ENCODE measurements at places on chromosomes 1 and 21.

DNA sequence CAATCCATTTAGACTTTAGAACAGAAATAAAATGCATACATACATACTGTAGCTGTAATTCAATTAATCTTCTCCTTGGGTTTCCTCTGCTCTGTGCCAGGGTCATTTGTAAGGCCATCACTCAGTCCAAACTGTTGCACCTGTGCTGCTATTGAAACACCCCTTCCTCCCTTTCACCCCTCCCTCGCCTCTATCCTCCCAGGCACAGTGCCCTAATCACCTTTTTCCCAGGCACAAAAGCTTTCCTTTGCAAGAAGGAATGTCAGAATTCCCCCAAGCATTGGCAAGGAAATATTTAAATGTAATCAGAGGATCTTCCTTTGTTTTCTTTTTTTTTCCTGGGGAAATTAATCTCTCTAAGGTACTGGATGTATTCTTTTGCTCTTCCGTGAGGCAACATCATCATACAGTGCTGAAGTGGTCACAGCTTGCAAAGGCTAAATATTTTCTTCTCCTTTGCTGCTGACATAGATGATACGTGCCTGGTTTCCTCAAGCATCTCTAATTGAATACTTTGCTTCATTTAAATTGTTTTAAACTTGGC is 339.3 kb upstream of the NR5A2 start:
- no peak for DNase-seq

GRCh38 chr1:231827337-231828105 is 200.9 kb downstream of the DISC1 start:
- DNase-seq = no peak

- DNase-seq = no peak
These were observed 166.6 kb downstream of the ZC3H11B start for GRCh38 chr1:219446288-219446687.

- DNase-seq = no peak
These were observed 92.1 kb downstream of the WDR3 start for GRCh38 chr1:118021668-118022067.

DNA sequence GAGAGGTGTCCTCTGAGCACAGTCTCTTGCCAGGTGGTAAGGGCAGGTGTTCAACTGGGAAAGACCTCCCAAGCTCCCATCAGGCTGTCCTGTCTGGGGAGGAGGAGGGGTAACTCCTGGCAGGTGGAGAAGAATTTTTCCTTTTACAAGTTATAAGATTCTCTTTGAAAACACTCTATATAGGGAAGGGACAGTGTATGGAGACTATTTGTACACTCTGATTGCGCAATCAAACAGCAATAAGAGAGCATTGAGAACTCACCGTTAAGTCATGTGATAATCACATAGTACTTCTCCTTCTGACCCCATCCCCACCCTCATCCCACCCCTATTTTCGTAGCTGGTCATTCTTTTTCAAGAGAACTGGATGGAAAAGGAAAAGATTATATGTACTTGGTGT is 179.3 kb upstream of the ZNF644 start:
- no peak for DNase-seq

- peak; percentile 53 for DNase-seq
These were observed 243.0 kb downstream of the SLC45A1 start for GRCh38 chr1:8560611-8561544.

DNA sequence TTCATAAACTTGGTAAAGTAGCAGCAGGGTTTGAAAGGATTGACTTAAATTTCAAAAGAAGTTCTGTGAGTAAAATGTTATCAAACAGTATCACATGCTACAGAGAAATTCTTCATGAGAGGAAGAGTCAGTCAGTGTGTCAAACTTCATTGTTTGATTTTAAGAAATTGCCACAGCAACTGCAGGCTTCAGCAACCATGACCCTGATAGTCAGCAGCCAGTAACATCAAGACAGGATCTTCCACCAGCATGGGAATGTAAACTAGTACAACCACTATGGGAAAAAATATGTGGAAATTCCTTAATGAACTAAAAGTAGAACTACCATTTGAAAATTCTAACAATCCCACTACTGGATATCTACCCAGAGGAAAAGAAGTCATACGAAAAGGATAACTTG is 11.5 kb downstream of the MAEL start:
- no peak for DNase-seq

DNA sequence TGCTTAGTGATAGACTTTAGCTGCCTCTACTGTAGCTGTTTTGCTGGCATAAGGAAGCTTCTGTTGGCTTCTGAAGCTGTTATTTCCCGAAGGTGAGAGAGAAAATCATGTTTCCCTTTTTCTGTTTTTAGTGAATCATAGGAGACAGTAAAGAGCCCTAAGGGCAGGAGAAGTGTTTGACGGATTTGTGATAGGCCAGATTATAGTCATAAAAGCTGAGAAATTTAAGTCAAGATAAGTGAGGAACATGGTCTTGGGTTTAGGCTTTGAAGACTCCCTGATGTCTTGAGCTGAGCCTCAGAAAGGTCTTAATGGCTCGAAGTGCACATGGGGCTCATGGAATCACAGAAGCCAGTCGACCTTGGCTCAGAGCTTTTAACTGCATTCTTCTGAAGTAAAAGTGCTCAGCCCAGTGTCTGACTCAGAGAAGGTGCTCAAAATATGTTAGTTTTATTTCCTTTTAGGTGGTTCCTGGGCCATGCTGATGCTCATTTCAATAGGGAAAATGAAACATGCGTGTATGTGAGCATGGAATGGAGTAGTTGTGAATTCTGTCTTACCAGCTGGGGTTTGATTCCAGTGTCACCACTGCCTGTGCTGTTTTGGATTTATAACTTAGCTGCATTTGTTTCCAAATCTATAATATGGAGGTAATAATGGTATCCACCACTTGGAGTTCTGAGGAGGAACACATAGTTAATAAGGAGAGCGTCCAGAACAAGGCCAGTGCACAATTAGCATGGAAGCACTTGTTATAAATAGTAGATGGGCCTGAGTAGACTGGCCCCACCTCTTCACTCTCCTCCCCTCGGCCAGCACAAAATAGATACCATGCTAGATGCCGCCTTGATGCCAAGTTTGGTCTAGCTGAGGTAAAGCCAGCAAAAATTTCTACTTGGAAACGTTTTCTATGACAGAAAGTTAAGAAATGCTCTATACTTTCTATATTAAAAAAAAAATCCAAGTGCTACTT is 99.2 kb downstream of the C1orf21 start:
- DNase-seq = no peak

DNA sequence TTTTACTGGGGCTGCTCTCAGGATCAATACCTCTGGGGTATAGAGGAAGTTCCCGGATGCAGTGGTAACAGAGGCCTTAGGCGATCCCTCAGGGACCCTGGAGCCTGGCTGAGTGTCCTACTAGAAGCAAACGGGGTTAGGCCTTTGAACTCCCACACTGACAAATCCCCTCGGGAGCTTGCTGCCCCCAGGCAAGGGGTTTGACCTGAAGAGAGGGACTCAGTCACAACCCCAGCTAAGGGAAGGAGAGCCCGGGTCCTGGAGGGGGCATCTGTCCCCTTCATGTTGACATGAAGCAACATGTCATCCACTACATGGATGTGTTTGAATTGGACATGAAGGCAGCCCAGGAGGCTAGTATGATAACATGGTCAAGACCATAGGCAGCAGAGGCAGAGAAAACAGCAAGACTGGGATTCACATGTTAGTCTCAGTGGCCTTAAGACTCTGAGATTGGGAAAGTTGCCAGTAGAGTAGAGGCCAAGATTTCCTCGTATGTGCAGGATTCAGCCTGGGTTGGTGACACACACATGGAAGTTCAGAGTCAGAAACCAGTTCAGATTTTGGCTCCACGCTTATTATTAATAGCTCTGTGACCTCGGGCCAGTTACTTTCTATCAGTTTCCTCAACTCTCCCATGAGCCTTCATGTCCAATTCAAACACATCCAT is 101.5 kb downstream of the KCNN3 start:
- no peak for DNase-seq

- no peak for DNase-seq
These were observed at the start of gene DIRAS3 for GRCh38 chr1:68049941-68050878. Gene DIRAS3 (minus strand): TSS chr1:68050627. CDS start chr1:68047297, 3,330 bp downstream.

DNA sequence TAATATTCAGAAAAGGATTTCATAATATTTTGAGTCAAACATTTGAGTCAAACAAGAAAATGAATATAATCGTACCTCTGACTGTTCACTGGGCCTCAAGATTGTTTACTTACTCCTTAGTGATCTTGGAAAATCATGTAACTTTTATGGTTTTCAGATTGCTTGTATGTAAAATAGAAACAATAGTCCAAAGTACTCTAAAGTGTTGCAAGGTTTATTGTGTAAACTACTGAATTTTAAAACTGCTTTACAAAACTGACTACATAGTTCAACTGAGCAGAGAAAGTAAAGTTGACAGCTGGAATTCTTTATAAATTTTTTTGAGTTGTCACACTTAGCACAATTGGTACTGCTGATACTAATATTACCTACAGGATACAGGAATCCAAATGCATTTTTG is 931.0 kb downstream of the NCAM2 start:
- no peak for DNase-seq

DNA sequence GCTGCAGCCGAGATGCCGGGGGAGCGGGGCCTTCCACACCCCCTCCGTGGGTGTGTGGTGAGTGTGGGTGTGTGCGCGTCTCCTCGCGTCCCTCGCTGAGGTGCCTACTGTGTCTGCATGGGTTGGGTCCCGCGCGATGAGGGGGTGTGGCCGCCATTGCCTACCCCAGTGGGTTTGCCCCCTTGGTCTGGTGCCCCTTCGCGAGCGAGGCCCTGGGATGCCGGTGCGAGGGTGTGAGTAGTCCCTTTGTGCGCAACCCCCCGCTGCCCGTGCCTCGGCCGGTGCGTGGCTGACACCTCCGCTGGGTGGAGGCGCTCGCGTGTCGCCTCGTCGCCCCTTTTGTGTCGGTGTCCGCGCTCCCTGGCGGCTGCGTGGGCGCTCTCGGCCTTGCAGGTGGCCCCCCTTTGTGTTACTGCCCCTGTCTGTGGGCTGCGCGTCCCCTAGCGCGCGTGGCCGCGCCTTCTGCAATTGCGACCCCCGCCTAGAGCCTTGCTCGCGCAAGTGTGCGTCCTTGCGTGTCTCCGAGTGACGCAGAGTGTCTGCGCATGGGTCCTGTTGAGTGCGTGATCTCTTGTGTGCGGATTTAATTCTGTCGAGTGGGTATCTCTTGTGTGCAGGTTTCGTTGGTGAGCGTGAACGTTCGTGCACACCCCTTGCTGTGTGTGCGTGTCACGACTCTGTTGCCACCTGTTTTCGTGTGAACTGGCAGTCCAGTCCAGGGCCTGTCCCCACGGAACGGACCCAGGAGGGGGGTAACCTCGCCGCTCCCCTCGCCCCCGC is 553 bp downstream of the TTC3 start:
- peak; percentile 53 for DNase-seq

- DNase-seq = no peak
These were observed 25.3 kb downstream of the F13B start for GRCh38 chr1:197041486-197042353.

DNA sequence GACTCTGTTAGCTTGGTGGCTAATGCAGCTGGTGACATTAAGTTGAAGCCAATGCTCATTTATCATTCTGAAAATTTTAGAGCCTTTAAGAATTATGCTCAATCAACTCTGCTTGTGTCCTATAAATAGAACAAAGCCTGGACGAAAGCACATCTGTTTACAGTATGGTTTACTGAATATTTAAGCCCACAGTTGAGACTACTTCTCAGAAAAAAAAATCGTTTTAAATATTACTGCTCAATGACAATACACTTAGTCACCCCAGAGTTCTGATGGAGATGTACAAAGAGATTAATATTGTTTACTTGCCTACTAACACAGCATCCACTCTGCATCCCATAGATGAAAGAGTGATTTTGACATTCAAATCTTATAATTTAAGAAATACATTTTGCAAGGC is 79.6 kb downstream of the NEGR1 start:
- no peak for DNase-seq

DNA sequence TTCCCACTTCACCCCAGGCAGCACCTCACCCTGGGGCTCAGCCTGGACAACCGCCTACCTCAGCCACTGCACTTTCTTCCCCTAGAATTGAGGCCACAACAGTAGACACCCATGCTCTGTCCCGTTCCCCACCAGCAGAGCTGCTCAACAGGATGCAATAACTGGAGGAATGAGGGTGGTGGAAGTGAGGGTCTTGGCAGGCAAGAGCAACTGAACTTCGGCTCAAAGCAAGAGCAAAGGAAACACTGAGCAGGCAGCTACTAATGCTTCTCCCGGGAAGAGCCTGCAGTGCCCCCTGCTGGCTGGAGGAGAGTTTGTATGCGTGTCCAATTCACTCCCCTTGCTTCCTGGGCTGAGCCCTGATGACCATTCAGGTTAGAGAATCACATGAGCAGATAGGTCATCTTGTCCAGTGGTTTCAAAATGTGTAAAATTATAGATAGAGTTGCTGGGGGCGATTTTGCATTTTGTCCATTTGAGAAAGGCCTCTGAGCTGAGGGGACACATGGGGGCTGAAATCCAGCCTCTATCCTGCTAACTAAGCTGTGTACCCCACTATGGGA is 13.9 kb downstream of the NT5C1A start:
- DNase-seq = peak; percentile 83

DNA sequence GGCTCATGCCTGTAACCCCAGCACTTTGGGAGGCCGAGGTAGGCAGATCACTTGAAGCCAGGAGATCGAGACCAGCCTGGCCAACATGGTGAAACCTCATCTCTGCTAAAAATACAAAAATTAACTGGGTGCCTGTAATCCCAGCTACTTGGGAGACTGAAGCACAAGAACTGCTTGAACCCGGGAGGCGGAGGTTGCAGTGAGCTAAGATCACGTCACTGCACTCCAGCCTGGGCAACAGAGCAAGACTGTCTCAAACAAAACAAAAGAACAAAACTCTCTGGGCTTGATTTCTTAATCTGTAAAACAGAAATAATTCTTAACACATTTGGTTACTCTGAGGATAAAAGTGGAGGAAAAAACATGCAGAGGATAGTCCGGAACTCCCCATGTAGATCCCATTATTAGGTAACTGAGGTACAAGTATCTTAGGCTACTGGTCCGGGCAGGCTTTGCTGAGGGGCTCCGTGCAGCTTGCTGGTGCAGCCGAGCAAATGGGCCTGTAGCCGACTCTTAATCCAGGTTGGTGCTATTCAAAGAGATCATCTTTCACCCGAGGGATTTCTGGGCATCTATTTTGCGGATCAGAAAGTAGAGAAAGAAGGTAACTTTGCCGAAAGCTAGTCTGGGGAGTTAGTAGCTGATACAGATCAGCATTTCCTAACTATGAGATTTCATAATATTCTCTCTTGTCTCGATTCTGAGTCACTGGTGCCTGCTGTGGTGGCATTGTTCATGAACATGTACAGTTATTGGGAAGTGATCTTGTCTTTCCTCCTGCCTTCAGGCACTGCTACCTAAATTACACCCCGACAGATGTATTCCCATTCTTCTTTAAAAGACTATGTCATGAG is 56.8 kb downstream of the NFIA start:
- DNase-seq = no peak

- peak; percentile 49 for DNase-seq
These were observed 123.6 kb downstream of the DTL start for GRCh38 chr1:212158912-212159796.
